Glomerular endothelial cell (primary cell): ENCODE measurements at places on chromosomes 7 and 10. TPM values are rescaled to one million over a fixed set of nuclear protein-coding genes. Genes with fewer than 3 reads are reported as not detected.

The OR2A42 gene
- not detected in 2 replicates for total RNA-seq

- no peak for DNase-seq
These were observed 137.6 kb downstream of the C10orf105 start for GRCh38 chr10:71582019-71582418.

GRCh38 chr7:103955985-103956384 is 33.5 kb downstream of the RELN start:
- no peak for DNase-seq

DNA sequence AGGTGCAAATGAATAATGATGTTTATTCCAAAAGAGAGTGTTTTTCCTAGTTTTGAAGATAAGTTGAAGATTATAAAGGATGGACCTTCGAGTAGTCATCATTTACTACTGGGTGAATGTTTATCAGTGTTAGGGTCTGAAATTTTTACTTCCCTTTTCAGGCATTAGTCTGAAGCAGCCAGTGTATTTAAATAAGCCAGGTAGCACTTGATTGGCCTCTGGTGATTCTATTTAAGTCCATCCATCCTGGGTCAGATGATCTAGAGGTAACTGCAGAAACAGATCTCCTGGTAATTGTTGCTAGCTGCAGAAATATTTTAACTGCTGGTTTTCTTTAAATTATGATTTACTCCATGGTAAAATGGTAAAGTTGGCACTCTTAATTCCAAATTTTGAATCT is 34.1 kb upstream of the AGR2 start:
- no peak for DNase-seq

- no peak for DNase-seq
These were observed 112.0 kb upstream of the MKX start for GRCh38 chr10:27857616-27858015.

GRCh38 chr10:68870061-68870460 is 31.1 kb upstream of the DDX50 start:
- DNase-seq = no peak

DNA sequence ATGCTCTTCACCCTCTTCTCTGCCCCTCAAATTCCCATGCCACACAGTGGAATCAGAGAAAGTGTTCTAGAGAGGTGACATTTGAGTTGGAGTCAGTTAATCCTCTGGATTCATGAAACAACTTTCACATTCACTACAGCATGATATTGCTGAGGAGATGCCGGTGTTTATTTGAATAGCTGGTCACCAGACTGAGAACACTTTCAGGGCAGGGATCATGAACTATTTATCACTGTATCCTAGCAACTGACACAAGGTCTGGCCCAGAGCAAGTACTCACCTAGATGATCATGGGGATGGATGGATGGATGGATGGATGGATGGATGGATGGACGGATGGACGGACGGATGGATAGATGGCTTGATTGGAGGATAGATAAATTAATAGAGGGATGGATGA is 116.7 kb upstream of the ZMIZ1 start:
- no peak for DNase-seq
